ENCODE measurements at places on chromosomes 12 and 14.

DNA sequence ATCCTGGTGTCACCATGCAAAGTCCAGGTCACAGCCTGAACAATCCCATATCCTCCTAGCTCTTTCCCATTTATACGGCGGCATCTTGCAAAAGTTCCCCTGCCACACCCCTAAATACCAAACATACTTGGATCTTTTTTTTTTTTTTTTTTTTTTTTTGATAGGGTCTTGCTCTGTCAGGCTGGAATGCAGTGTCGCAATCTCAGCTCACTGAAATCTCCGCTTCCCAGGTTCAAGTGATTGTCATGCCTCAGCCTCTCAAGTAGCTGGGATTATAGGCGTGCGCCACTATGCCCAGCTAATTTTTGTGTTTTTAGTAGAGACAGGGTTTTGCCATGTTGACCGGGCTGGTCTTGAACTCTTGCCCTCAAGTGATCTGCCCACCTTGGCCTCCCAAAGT lies 451.3 kb downstream of the GLT1D1 start:
- no peak overlapping the region for H3K4me3 ChIP-seq
- no peak overlapping the region for H3K27ac ChIP-seq
- H3K4me1 ChIP-seq, result no peaks in the 10 kb centered on the region

GRCh38 chr12:119672194-119672593 lies 4.3 kb downstream of the PRKAB1 start:
- peaks cover 53% of the 10 kb centered on the region for H3K36me3 ChIP-seq
- no peak overlapping the region for H3K4me3 ChIP-seq
- H3K27me3 ChIP-seq, result no peaks in the 10 kb centered on the region
- DNase-seq, result no peak
- H3K4me1 ChIP-seq, result peaks cover 37% of the 10 kb centered on the region

GRCh38 chr12:69633061-69633460 lies 22.4 kb upstream of the LRRC10 start:
- H3K4me1 ChIP-seq, result no peaks in the 10 kb centered on the region
- H3K36me3 ChIP-seq, result no peaks in the 10 kb centered on the region
- H3K27me3 ChIP-seq, result no peaks in the 10 kb centered on the region
- DNase-seq, result no peak
- H3K4me3 ChIP-seq, result no peak overlapping the region

DNA sequence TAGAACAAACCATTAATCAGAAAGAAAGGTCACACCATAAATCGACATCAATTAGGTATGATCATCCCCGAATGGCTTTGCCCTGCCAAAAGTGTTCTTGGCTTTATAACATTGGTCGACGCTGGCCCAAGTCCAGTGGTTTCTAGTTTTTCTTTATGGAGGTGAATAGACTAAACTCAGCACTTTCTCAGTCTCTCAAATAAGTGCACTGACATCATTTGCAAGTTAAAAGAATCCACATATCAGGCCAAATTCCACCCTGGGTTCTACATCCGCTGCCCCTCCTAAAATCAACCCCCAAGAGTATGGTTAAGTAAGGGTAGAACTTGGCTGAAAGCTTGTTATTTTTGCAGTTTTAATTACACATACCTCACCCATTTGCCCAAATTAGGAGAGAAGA lies 314.3 kb downstream of the C12orf75 start:
- H3K4me1 ChIP-seq, result no peaks in the 10 kb centered on the region
- peaks cover 11% of the 10 kb centered on the region for H3K27me3 ChIP-seq
- no peak for DNase-seq
- no peak overlapping the region for H3K4me3 ChIP-seq

GRCh38 chr12:52627395-52628110 lies 9.2 kb upstream of the KRT73 start:
- peak; percentile 2 for DNase-seq
- H3K27ac ChIP-seq, result no peak overlapping the region
- H3K4me1 ChIP-seq, result peaks cover 35% of the 10 kb centered on the region
- no peak overlapping the region for H3K4me3 ChIP-seq
- no peaks in the 10 kb centered on the region for H3K36me3 ChIP-seq
- H3K27me3 ChIP-seq, result no peaks in the 10 kb centered on the region

- H3K27ac ChIP-seq, result no peak overlapping the region
- H3K36me3 ChIP-seq, result no peaks in the 10 kb centered on the region
- peak; percentile 72 for DNase-seq
Measured at GRCh38 chr12:53352331-53353256, 16.4 kb upstream of the SP7 start.

GRCh38 chr14:72590577-72590976 lies 303.3 kb downstream of the DPF3 start:
- H3K4me1 ChIP-seq, result peaks cover 53% of the 10 kb centered on the region
- H3K27ac ChIP-seq, result no peak overlapping the region
- DNase-seq, result no peak
- H3K27me3 ChIP-seq, result peaks cover 66% of the 10 kb centered on the region
- H3K4me3 ChIP-seq, result peak overlapping the region; percentile 10

DNA sequence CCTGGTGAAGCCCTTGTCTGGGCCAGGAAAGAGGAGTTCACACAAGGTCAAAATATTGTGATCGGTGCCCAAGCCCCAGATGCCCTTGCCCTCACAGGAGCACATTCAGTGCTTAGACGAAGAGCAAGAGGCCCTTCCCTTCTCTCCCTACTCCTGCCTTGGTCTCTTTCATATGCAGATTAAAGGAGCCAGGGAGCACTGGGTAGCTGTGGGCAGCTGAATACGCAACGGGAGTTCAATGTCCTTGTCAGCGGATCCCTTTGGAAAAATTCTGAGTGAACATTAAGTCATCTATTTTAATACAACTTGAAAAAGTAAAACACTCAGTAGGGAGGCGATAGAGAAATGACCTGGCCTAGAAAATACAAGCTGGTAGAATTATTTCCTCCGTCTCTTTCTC lies 1489.4 kb downstream of the AACS start:
- DNase-seq, result no peak
- no peak overlapping the region for H3K4me3 ChIP-seq
- H3K4me1 ChIP-seq, result no peaks in the 10 kb centered on the region
- H3K36me3 ChIP-seq, result no peaks in the 10 kb centered on the region

GRCh38 chr12:133106253-133106652 lies 23.8 kb downstream of the ZNF891 start:
- no peaks in the 10 kb centered on the region for H3K4me1 ChIP-seq
- DNase-seq, result no peak
- no peak overlapping the region for H3K27ac ChIP-seq
- no peak overlapping the region for H3K4me3 ChIP-seq
- peaks cover 16% of the 10 kb centered on the region for H3K36me3 ChIP-seq

DNA sequence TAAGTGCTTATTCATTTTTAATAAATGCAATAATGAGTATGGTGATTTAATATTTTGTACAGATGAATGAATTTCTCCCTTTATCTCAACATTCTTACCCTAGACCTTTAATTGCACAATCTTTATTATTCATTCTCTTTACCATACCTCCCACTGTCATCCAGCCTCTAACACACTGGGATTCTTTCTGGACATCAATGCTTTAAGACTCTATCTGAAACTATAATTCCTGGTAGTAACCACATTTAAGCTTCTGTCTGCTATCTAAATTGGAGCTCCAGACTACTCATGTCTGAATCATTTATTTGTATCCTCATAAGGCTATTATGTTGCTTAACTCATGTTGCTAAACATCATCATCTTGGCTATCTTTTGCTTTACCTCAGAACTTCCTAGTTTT lies 270.2 kb downstream of the ALG10B start:
- H3K27me3 ChIP-seq, result no peaks in the 10 kb centered on the region
- H3K36me3 ChIP-seq, result peaks cover 2% of the 10 kb centered on the region
- H3K4me1 ChIP-seq, result no peaks in the 10 kb centered on the region
- DNase-seq, result no peak

- peak overlapping the region; percentile 22 for H3K4me3 ChIP-seq
- DNase-seq, result no peak
- peaks cover 11% of the 10 kb centered on the region for H3K4me1 ChIP-seq
- no peak overlapping the region for H3K27ac ChIP-seq
- H3K27me3 ChIP-seq, result peaks cover 40% of the 10 kb centered on the region
Measured at GRCh38 chr12:51721282-51721940, 127.1 kb downstream of the FIGNL2 start.

- no peaks in the 10 kb centered on the region for H3K27me3 ChIP-seq
- no peaks in the 10 kb centered on the region for H3K36me3 ChIP-seq
- no peak overlapping the region for H3K4me3 ChIP-seq
- no peak overlapping the region for H3K27ac ChIP-seq
- peaks cover 16% of the 10 kb centered on the region for H3K4me1 ChIP-seq
Measured at GRCh38 chr14:99122521-99123125, 149.4 kb downstream of the BCL11B start.

DNA sequence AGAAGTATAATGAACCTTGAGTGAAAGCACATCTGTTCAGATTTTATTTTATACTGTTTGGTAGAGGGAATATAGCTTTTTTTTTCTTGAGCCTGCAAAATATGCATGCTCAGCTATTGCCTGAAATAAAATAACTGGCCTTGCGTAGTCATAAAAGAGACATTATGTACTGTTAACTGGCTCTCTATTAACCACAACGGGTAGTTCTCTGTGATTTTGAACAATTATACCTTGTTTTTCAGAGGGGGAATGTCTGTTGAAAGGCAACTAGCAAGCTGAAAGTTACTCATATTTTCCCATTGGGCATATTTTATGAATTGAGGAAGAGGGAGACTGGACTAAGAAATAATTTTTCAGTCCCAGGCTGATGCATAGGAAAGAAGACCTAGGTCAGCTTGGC lies 62.6 kb downstream of the FIGNL2 start:
- no peak overlapping the region for H3K27ac ChIP-seq
- no peak for DNase-seq
- H3K4me3 ChIP-seq, result no peak overlapping the region
- no peaks in the 10 kb centered on the region for H3K4me1 ChIP-seq
- H3K27me3 ChIP-seq, result peaks cover 16% of the 10 kb centered on the region

DNA sequence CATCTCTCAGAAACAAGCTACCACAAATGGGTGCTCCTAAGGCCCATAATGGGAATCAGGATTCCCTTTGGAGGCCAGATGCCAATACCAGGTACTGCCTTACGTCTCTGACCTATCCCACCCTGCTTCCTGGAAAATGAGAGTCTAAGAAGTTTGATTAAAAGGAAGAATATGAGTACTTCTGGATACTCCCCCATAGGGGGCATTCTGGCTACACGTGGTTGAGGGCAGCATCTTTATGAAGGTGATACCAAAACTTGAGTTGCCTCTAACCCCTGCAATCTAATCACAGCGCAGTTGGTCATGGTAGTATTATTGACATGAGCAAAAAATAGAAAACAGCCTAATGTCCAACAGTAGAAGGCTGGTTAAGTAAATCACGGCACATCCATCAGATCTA lies 184.2 kb upstream of the LHX5 start:
- H3K27ac ChIP-seq, result no peak overlapping the region
- no peaks in the 10 kb centered on the region for H3K4me1 ChIP-seq
- H3K36me3 ChIP-seq, result no peaks in the 10 kb centered on the region
- no peak overlapping the region for H3K4me3 ChIP-seq
- H3K27me3 ChIP-seq, result no peaks in the 10 kb centered on the region

GRCh38 chr12:28987538-28988324 lies 161.3 kb upstream of the FAR2 start:
- H3K36me3 ChIP-seq, result no peaks in the 10 kb centered on the region
- H3K27ac ChIP-seq, result no peak overlapping the region
- H3K4me1 ChIP-seq, result no peaks in the 10 kb centered on the region
- DNase-seq, result no peak
- peaks cover 13% of the 10 kb centered on the region for H3K27me3 ChIP-seq

GRCh38 chr14:44494137-44494536 lies 12.9 kb downstream of the FSCB start:
- H3K4me3 ChIP-seq, result no peak overlapping the region
- H3K4me1 ChIP-seq, result no peaks in the 10 kb centered on the region
- no peaks in the 10 kb centered on the region for H3K27me3 ChIP-seq

GRCh38 chr12:26162905-26163304 lies 32.5 kb upstream of the SSPN start:
- peaks cover 56% of the 10 kb centered on the region for H3K27me3 ChIP-seq
- no peak overlapping the region for H3K27ac ChIP-seq
- no peaks in the 10 kb centered on the region for H3K4me1 ChIP-seq
- H3K36me3 ChIP-seq, result no peaks in the 10 kb centered on the region

GRCh38 chr12:68510397-68510796 lies 100.3 kb upstream of the RAP1B start:
- H3K4me1 ChIP-seq, result no peaks in the 10 kb centered on the region
- no peak overlapping the region for H3K27ac ChIP-seq
- H3K4me3 ChIP-seq, result no peak overlapping the region
- peaks cover 1% of the 10 kb centered on the region for H3K36me3 ChIP-seq
- no peak for DNase-seq

DNA sequence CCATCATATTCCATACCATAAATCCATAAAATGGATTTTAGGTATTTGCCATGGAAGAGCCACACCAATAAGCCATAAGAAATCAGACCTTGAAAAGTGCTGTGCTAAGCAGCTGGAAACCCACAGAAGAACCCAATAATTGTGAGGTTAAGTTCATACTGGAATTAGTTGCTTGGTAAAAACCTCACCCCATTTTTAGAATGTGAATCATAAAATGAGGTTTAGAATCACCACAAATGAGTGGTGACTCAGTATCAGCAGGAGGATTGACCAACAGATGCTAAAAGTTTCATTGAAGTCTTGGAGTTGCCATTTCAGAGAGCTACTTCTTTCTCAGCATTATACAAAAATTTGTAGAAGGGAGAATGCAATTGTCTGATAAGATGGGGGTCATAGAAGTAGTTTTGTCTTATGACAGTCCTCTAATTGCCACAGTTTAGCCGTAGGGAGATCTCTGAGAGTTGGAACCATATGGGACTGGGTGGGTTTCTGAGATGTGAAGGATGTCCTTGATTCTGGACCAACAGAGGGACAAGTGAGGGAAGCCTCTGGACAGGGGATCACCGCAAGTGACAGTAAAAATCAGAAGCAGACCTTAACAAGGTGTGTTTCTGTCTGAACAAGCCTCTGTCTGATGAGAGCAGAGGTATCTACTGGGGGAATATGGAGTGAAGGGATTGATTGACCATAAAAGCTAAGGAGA lies 1.4 kb upstream of the STON2 start:
- H3K36me3 ChIP-seq, result peaks cover 2% of the 10 kb centered on the region
- no peak overlapping the region for H3K27ac ChIP-seq
- no peaks in the 10 kb centered on the region for H3K4me1 ChIP-seq
- no peak overlapping the region for H3K4me3 ChIP-seq
- H3K27me3 ChIP-seq, result peaks cover 43% of the 10 kb centered on the region
- DNase-seq, result no peak

GRCh38 chr14:32414808-32415255 lies 85.7 kb downstream of the AKAP6 start:
- no peak overlapping the region for H3K4me3 ChIP-seq
- H3K27ac ChIP-seq, result no peak overlapping the region

Data from central memory CD8-positive, alpha-beta T cell (primary cell).